NCI-H748 treated with DMSO at 0.1 percent for 48 hours (cell line): ENCODE measurements at places on chromosomes 11 and 22.

DNA sequence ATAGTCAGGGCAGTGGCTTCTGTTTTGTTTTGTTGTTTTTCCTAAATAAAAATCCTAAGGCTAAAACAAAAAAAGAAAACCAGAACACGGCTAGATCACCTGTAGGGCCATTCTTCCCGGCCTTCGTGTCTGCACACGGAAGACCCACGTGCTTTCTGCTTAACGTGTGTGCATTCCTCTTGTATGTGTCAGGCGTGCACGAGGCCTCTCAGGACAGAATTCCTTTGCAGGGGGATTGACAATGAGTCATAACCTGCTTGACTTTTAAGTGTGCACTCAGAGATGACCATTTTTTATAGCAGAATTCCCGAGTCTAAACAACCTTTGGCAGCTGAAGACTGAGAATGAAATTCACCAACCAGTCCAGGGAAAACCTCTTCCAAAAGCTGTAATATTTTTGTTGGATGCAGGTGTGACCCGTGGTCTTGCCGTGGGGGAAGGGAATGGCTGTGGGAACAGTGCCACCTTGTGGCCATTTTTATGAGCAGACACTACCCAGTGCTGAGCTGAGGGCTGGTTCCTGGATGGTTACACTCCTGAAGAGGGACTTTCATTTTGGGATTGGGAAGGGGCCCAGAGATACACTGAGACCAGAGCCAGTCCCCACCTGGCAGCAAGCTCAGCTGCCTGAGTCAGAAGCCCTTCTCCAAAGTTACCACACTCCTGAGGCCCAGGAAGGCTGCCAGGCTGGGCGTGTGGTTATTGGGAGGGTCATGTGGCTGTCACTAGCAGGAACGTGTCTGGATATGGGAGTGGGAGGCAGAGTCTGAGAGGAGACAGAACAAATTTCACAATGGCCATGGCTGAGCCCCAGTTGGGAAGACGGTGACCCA is 35.7 kb upstream of the DKK3 start:
- peak; percentile 53 for DNase-seq

- DNase-seq: no peak
These were observed 77.5 kb upstream of the NARS2 start for GRCh38 chr11:78651923-78652842.

DNA sequence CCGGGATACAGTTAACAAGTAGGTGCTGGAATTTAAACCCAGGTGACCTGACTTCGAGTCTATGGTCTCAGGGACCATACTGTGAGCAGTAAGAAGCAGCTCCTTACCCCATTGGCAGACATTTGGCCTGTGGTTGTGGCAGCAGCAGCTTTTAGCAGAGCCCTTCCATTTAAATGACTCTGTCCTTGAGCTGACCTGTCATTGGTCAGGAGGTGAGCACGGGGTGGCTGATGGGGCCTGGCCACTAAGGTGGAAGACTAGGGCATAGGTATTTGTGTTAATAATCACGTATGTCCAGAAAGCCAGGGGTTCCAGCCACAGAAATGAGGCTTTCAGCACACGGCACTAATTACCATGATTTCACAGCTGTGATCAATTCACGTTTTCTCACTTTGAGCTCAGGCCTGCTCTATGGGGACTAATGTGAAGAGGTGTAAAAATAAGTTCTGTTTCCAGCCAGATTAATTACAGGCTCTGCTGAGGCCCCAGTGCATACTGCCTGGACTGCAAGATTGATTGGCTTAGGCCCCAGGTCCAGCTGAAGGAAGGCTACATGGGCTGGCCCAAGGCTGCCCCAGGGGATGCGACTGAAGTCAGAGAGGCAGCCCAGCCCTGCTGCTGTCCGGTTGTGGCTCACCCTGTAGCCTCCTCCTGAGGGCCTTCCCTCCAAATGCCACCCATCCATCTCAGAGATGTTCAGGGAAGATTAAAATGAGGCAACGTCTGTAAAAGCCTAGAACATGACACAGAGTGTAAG is 76.0 kb downstream of the FDX1 start:
- no peak for DNase-seq

DNA sequence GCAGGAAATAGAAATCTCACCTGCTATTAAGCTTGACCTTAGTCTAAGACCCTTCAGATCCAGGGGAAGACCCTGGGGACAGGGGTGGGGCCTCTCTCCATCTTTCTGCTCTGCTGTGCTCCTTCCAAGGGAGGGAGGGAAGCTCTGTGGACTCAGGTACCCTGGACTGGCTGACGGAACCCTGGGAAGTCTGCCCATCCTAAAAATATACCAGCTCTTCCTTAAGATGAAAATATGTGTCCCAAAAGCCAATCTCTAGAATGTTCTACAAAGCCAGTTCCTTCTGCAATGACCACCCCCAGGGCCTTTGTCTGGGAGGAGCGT is 73.7 kb downstream of the RTL6 start:
- no peak for DNase-seq

DNA sequence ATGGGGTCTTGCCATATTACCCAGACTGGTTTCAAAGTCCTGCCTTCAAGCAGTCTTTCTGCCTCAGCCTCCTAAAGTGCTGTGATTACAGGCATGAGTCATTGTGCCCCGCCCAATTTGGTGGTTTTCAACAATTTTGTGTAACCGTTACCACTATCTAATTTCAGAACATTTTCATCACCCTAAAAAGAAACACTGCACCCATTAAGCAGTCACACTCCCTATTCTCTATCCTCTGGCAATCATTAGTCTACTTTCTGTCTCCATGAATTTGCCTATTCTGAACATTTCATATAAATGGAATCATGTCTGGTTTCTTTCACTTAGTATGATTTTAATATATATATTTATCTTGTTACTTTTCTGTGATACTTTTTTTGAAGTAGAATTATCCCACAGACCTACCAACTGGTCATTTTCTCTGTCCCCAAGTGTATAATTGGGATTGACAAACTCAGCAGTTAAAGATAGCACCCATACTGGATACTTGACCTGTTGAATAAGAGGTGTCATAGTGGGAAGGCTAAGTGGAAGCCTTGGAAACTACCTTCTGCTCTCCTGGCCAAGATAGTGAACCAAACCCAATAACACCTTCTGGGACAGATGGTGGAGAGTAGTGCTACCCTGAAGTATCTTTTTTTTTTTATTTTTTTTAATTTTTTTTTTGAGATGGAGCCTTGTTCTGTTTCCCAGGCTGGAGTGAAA is 64.8 kb downstream of the STIM1 start:
- DNase-seq: no peak

DNA sequence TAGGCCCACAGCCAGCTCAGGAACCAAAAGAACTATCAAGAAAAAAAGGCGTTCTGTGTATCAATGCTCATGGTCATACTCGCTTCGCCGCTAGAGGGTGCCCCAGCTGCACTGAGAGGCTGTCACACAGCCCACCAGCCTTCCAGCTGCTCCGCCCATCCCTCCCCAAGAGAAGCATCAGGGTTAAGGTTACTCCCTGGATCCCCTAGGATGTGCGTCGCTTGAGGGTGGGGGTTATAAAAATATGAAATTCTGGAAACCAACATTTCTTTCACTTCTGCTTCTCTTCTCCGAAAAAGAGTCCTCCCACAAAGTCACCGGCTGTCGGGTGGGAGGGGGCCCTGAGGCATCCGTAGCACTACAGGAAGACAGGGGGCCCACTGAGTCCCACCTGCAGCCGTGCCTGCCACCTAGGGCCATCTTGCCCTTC is 1.7 kb downstream of the CBX6 start:
- peak; percentile 55 for DNase-seq

- DNase-seq: no peak
These were observed 599.9 kb downstream of the BUD13 start for GRCh38 chr11:116172851-116173250.

DNA sequence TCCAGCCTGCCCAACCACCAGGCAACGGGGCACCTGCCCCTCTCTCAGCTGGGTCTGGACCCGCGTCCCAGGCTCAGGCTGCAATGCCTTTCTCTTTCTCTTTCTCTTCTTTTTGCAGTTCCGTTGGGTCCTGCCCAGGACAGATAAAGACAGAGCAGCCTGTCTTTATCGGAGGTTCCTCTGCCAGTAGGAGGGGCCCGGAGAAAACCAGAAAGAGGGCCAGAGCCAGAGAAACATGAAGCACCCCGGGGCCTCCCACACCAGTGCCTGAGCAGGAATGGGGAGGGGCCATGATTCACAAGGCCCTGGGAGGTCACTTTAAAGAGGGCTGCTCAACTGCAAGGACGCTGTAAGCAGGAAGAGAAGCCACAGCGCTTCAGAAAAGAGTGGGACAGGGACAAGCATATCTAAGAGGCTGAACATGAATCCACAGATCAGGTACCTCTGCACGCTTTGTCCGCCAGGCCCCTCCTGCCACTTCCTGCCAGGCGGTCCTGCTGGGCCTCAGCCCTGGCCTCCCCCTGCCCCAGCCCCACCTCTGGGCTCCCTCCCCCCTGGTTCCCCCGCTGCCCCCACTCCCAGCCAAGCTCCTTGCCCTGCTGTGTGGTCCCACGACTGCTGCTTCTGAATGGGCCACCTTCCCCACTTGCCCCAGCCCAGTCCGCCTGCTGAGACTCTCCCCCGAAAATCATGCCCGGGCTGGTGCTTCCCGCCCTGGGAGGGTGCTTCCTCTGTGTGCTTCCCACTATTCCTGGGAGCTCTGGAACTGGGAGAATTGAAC is at the start of gene APOBEC3C:
APOBEC3C (plus strand) TSS at position 316 of the 781 bp plus-strand sequence; CDS start at position 422, 106 bp downstream.
- no peak for DNase-seq

DNA sequence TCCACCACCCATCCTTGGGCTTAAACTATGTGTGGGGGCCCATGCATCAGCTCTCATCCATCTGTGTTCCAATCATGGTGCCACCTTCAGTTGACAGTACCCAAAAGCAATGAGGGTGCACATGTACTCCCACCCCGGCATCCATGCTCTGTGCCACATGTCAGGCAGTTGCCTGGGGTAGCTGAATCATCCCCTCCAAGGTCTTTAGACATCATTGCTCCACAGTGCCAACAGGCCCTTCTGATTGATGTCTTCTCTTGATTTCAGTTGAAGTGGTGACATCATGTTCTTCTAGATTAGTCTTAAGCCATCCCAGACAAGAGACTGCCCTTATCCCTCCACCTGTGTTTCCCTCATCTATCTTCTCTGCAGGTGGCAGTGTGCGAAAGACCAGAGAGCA is 42.5 kb downstream of the TMPRSS5 start:
- DNase-seq: no peak

DNA sequence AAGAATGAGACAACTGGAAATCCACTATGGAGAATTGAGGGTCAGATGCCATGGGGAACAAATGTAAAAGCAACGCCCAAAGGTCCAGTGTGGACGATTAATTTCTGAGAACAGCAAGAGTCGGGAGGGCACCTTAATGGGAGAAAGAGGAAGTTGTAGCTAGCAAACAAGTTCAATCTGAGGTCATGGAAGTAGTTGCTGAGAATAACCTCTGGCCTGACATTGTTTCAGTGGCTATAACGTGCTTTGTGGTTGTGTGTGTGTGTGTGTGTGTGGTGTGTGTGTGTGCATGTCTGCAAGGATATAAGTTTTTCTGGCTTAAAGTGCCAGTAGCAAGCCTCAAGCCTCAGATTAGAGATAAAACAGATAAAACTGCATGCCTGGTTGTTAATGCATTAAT is 1630.1 kb upstream of the TENM4 start:
- DNase-seq: no peak
